ENCODE measurements at places on chromosomes 3 and 15.

DNA sequence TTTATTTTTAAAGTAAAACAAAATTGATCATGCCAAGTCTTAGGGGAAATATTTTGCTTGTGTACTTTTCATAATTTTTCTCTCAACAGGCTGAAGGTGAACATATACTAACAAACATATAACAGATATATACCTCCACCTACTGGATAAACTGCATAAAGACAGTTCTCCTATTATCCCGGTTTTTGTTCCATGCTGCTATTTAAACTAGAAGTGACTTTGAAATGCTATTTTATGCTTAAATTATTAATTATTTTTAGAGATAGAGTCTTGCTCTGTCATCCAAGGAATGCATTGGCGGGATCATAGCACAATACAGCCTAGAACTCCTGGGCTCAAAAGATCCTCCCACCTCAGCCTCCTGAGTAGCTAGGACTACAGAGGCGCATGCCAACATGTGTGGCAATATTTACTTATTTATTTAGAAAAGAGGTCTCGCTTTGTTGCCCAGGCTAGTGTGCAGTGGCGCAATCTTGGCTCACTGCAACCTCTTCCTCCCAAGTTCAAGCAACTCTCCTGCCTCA, 49.8 kb downstream of the ST3GAL6 start:
- DNase-seq = no peak

- DNase-seq = no peak
Observed at GRCh38 chr3:33898901-33899300, 100.5 kb downstream of the PDCD6IP start.

GRCh38 chr3:42025370-42026138, 63.7 kb upstream of the ULK4 start:
- DNase-seq = no peak

- DNase-seq = no peak
Observed at GRCh38 chr3:29349049-29349448, 68.2 kb downstream of the RBMS3 start.

GRCh38 chr3:157098121-157098822, 61.7 kb downstream of the CCNL1 start:
- DNase-seq = no peak

DNA sequence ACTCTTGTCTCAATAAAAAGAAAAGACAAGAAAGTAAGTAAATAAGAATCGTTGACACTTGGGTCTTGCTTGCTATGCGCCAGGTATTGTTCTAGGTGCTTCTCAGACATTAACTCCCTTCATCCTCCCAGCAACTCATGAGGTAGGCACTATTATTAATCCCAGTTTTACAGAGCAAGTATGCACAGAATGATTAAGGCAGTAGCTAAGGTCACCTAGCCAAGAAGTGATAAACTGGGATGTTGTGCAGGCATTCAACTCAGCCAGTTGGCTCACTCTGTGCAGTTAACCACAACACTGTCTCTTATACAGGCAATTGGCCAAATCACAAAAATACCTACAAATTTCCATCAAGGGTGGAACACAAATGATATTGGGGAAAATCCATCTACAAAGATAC, 1.7 kb upstream of the C3orf33 start:
- no peak for DNase-seq

GRCh38 chr3:107458871-107459270, 63.9 kb upstream of the BBX start:
- DNase-seq = no peak

GRCh38 chr3:159252274-159252673, 450.4 kb downstream of the MFSD1 start:
- DNase-seq = no peak

GRCh38 chr3:56693750-56694149, 10.7 kb upstream of the TASOR start:
- no peak for DNase-seq

DNA sequence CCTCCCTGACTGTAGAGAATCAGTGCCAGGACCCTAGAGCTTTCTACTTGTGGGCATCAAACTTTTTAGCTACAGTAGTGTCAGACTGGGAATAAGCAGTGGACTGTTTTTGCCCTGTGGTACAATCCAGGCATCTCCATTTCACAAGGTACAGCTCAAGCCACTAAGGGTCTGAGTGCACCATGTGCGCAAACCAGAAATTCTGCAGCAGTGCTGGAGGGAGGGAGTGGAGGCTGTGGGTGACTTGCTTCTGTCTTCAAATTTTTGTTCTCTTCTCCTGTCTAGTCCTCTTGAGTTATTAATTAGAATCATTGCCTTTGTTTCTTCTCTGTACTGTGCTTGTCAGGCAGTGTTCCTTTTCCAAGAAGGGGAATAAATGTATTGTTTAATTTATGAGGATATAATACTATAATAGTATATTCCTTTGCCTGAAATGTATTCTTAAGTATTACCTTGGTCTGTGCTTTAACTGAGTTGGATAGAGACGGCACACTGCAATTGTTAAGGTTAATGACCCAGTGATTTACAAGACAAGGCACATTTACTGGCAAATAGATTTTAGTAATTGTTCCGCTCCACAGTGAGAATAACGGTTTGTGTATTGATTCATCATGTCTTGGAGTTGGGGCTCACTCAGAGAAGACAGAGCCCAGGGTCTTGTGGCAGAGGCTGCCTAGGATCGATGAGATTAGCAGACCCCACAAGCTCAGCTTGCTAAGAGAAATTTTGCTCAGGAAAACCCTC, 390.6 kb upstream of the CFAP20DC start:
- no peak for DNase-seq

DNA sequence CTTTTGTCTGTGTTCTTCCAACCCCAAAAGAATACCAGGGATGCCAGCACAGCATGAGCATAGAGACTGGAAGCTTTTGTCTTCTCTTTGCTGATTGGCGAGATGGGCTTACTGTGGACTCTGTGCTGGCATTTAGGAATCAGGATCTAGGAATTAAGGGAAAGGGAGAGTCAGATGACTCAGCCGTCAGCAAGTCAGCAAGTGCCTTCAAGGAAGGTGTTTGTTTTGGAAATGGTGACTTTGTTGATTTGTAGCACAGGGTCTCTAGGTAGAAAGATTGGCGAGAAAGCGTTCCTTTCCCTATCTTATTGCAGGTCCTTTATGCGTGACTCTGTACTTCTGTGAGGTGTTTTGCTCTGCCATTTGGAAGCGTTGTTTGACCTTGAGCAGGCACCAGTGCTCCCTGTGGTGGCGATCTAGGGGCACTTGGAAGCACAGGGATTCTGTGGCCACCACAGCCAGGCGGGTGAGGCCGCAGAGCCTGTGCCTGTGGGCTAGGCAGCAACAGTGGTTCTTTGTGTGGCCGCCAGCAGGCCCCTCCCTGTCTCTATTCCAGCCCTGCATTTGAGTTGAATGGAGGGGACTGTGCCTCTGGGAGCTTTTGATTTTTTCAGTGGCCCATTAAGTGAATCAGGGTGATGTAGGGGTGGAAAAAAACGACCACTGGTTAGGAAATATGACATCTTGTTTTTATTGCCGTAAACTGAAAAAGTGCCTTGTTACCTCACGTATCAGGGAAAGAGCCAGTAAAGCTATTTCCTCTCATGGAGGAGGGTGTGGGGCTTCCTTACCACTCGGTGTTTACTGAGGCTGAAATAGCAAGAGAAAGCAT, 19.0 kb downstream of the FAN1 start:
- DNase-seq = no peak

- DNase-seq = no peak
Observed at GRCh38 chr3:57985984-57986246, 22.3 kb upstream of the FLNB start.

- no peak for DNase-seq
Observed at GRCh38 chr15:74387621-74388362, 20.3 kb upstream of the CYP11A1 start.

DNA sequence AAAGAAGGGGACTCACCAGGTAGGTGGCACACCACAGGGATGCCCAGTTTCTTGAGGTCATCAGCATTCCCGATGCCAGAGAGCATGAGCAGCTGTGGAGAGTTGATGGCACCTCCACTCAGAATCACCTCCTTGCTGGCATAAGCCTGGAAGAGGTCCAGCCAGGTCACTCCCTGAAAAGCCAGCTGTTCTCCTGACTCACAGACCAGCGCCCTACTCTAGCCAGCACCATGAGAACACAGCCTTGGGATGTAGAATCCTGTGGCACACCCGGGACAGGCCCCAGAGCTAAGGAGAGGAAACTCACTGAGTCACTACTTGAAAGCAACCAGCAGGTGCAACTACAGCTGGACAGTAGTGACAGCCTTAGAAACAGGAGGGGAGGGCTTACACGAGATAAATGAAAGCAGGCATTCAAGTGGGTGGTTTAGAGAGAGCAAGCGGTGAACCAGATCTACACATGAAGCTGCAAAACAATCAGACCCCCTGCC, 24.5 kb downstream of the CHDH start:
- no peak for DNase-seq

GRCh38 chr15:41661078-41661517, 893 bp downstream of the MGA start:
- DNase-seq = no peak

- DNase-seq = no peak
Observed at GRCh38 chr3:172692751-172693338, 18.0 kb downstream of the NCEH1 start.

GRCh38 chr3:61734749-61735686, 173.6 kb downstream of the PTPRG start:
- no peak for DNase-seq

DNA sequence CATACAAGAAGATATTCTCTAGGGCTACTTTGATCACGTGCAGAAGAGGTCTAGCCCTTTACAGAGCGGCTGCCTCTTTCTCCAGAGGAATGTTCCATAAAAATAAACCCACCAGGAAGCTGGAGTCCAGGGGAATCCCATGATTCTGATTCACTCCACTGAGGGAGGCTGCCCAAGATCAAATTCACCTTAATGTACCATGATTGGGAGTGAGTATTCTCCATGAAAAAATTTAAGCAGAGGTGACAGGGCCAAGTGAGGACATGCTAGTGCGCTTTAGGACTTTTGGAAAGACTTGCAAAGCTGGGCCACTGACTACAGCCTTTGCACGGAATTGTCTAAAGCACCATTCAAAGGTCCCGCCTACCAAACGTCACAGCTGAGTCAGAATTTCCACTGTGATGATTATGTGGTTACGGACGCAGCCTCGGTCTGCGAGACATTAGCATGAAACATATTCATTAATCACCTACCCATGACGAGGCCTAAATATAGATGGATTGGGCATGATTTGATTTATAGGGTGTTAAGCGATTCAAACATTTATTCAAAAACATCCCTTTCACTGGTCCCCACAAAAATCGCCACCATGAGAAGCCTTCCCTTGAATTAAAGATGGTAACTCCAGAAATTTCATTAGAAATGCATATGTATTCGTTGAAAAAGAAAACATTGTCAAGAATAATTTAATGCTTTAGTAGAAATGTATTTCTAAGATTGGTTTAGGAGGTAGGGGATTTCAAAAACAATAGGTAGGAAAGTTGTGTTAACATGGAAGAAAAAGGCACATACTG, 152.6 kb downstream of the GREM1 start:
- DNase-seq = no peak

DNA sequence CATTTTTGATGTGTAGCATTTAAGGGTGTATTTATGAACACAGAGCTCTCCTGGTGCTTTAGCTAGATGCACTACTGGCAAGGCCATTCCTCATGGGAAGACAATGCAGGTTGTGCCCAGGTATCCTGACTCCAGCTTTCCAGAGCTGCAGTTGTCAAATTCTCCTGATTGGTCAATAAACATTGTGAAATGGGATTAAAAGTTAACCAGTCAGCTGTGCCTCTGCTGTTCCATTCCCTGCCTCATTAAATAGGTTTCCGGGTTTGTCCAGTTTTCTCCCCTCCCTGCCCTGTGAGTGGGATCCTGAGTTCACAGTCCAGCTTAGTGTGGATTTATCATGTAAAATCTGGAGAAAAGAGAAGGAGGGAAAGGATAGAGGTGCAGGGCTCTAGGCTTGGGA, 207.3 kb downstream of the SQOR start:
- DNase-seq = no peak

- DNase-seq = no peak
Observed at GRCh38 chr3:53320697-53321096, 26.6 kb downstream of the DCP1A start.

DNA sequence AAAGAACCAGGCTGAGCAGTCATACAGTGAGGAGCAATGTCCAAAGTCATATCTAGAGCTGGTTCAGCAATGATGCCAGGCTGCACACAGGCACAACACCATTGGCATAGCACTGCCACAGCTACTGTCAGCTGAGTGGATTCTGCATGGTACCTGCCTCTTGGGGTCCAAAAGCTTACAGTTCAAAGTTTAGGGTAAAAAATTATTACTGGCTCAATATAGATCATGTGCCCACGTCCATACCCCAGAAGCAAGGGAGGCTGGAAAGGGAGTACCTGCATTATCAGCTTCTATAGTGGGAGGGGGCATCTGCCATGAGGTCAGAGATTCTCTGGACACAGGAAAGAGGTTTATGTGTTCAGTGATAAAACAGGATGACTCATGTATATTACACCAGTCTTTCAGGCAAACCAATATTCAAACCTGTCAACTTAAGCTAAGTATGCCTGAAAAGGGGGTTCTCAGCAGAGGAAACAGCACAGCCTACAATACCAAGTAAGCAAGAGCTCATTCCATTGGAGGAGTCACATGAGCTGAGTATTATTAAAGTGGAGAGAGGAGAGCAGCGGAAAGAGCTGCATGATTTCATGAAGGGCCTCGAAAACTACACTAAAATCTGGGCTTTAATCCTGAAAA, 99.0 kb downstream of the ANO10 start:
- no peak for DNase-seq

DNA sequence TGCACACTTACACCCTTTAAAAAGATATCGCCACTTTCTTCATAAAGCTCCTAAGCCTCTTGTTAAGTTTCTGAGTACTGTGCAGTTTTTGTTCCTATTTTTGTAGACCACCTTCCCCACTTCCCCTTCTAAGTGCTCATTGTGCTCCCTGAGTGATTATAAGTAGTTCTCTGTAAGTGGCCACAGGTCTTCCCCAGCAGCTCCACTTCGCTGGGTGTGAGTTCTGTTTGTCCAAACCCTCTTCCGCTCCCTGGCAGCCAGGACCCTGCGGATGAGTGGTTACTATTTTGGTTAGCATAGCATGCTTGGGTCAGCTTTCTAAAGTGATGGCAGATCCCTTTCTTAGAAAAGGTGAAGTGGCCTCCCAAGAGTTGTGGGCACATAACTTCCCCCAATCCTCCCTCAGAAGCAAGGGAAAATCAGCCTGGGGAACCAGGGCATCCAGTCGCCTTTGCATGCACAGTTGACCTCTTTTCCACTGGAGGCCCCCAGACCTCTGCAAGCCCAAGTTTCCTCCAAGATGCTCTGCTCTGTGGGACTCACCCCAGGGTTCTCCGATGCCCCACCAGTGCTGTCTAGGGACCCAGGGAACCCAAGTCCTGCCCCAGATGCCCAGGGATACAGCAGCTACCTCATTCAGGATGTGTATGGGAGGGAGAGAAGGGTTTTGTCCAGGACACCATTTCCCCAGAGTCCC, 69.6 kb downstream of the ATP10A start:
- no peak for DNase-seq

DNA sequence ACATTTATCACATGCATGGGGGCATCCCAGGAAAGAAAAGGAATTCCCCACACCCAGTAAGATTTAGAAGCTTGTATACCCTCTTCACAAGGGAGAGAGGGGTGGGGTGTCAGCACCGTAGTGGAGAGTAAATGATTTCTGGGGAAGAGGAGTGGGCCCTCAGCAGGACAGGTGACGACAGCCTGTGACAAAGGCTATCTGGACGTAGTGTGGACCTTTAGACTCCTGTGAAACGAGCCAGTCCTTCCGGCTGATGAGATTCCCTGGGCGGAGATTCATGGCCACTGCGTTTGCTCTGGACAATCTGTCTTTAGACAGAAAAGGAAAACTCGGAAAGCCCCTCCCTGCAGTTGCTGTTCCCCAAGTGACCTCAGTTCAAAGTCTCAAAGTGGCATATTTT, 1.7 kb upstream of the FAM3D start:
- DNase-seq = no peak

GRCh38 chr15:73485372-73485771, 42.4 kb downstream of the REC114 start:
- DNase-seq = no peak
